Stimulated activated CD8-positive, alpha-beta memory T cell treated with anti-CD3 and anti-CD28 coated beads, Interleukin-4, amount 100 ng/mL, for 1 hour (primary cell): ENCODE measurements at places on chromosomes 7 and 10.

DNA sequence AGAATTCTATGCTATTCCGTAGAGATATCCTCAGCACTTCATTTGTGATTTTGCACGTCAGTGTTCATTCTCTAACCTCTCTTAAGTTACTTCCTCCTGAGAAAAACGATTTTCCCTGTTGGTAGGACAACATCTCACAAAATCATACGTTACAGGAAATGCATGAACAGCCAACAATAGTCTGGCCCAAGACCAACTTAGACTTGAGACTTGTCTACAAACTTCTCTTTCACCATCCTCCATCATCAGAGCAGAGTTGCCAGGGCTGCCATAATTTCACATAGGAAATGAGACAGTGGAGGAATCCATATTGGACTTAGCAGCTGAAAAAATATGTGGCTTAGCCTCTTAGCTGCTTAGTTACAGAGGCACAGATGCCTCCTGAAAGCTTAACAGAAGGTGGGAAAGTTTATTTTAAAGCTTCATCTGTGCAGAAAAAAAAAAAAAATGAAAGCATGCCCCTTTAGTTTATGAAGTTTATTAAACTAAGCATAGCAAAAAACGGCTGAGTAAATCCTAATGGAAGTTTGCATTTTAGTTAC lies 222.5 kb upstream of the CACNA2D1 start:
- no peak for DNase-seq

GRCh38 chr10:61857746-61858145 lies 43.8 kb upstream of the ARID5B start:
- DNase-seq = no peak

GRCh38 chr10:129900825-129901224 lies 63.2 kb downstream of the EBF3 start:
- no peak for DNase-seq

DNA sequence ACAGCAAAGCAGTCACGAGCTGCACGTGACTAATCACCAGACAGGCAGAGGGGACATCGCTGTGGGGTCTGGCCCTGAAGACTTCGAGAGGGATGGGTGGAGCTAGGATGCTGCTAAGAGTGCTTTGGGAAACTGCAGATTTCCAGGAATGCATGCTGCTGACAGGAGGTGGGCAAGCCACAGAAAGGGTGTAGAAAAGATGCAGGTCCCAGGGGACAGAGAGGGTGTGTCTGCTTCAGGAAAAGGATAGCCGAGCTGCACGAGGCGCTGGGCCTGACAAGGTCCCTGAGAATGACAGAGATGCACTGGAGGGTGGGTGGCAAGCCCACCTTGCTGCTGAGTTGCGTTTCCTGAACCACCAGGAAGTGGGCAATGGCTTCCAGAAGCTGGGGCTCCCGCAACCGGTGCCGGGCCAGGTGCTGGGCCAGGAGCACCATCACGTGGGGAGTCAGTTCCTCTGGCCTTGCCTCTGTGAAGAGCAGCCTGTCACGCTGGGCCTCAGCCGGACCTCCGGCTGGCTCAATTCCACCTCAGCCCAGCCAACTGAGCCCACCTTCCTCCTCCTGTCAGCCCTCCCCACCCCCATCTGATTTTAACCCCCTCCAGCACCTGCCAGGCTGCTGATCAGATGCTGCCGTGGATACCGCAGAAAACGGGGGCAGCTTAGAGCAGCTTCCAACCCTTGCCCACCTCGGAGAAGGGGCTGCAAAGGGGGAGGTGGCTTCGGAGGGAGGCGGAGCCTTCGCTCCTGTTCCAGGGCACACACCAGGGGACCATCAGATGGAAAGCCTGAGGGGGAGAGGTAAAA lies 2.2 kb downstream of the FASTK start:
- DNase-seq = no peak

DNA sequence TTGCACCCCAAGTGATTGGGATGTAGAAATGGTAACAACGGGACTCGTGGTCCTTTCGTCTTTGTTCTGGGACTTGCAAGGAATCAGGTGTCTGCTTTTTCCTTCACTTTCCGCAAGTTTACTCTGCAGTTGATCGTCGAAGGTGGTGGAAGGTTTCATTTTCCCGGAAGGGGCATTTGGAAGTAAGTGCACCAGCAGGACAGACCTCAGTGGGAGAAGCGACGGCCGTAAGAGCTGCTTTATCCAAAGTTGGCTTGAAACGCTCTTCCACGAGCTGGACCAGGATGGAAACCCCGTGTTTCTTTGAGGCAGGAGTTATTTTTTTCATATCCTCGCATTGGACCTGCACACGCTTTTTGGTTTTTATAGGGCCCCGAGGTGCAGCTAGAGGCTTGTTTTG lies 1.2 kb downstream of the BRI3 start:
- no peak for DNase-seq

- no peak for DNase-seq
These were observed 51.6 kb upstream of the ARL4A start for GRCh38 chr7:12635830-12636229.

- DNase-seq = peak; percentile 70
These were observed 83.0 kb upstream of the DUSP5 start for GRCh38 chr10:110414548-110415309.

- no peak for DNase-seq
These were observed 70.3 kb upstream of the DGKI start for GRCh38 chr7:137916980-137917645.

GRCh38 chr10:114552050-114552449 lies 106.0 kb downstream of the ABLIM1 start:
- no peak for DNase-seq

GRCh38 chr10:110634527-110635209 lies 9.5 kb upstream of the RBM20 start:
- no peak for DNase-seq

DNA sequence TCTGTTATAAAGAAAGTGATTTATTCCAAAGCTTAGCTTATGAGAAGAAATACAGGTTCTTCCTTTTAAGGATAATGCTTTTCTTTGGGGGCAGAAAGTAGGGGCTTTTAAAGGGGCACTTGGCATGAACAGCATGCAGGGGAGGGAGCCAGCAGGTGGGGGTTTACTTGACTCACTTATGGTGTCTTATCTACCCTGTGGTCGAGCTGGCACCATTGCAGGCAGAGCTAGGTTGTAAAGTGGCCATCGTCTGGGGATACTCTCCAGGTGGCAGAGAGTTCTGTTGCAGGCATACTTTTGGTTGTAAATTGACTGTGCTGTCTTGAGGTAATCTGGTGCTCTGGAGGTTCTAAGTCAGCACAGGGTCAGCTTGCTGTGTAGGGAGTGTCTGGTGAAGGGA lies 26.3 kb upstream of the IFRD1 start:
- no peak for DNase-seq

- DNase-seq = no peak
These were observed 181.4 kb downstream of the ADK start for GRCh38 chr10:74332398-74332797.

GRCh38 chr10:34698979-34699378 lies 116.1 kb downstream of the PARD3 start:
- no peak for DNase-seq

- DNase-seq = no peak
These were observed 305.9 kb upstream of the RNF32 start for GRCh38 chr7:156334636-156335035.

GRCh38 chr7:103336761-103337160 lies 7.8 kb downstream of the DNAJC2 start:
- no peak for DNase-seq

GRCh38 chr7:150737265-150738055 lies at the start of gene GIMAP5:
TSS of gene GIMAP5 (plus strand) at chr7:150737418. CDS start at chr7:150740885, 3,467 bp downstream.
- no peak for DNase-seq

DNA sequence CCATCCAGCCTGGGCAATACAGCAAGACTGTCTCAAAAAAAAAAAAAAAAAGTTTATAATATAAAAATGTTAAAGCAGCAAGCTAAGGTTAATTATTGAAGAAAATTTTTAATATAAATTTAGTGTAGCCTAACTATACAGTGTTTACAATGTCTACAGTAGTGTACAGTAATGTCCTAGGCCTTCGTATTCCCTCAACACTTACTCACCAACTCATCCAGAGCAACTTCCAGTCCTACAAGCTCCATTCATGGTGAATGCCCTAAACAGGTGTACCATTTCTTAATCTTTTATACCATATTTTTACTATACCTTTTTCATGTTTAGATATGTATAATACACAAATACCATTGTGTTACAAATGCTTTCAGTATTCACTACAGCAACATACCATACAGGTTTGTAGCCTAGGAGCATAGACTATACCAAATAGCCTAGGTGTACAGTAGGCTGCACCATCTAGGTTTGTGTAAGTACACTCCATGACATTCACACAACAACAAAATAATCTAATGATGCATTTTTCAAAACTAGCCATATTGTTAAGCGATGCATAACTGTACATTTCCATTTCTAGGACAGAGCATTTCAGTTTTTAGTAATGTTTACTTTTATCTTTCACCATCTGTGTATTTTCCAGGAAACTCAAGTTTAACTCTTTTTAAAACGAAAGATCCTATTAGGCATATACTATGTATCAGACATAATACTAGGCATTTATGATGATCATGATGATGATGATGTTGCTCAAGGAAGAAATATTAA lies 43.3 kb downstream of the CNOT4 start:
- no peak for DNase-seq

- DNase-seq = no peak
These were observed 19.8 kb downstream of the ZNF467 start for GRCh38 chr7:149753375-149754233.

- no peak for DNase-seq
These were observed 32.1 kb upstream of the GNA12 start for GRCh38 chr7:2876031-2876731.

DNA sequence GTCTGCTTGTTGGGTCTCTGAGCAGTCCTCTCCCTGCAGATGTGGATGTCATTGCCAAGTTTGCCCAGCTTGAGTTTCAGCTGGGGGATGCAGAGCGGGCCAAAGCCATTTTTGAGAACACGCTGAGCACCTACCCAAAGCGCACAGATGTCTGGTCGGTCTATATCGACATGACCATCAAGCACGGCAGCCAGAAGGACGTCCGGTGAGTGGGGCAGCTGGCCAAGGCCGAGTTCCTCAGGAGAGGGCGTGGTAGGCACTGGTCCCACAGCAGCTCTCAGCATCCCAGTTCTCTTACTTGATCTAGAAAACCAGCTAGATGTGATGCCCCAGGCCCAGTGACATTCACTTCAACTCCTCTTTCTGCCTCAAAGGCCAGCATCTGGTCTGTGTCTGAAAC lies 7.7 kb downstream of the CALHM2 start:
- no peak for DNase-seq

- no peak for DNase-seq
These were observed 2.1 kb upstream of the CCDC126 start for GRCh38 chr7:23594879-23595604.

DNA sequence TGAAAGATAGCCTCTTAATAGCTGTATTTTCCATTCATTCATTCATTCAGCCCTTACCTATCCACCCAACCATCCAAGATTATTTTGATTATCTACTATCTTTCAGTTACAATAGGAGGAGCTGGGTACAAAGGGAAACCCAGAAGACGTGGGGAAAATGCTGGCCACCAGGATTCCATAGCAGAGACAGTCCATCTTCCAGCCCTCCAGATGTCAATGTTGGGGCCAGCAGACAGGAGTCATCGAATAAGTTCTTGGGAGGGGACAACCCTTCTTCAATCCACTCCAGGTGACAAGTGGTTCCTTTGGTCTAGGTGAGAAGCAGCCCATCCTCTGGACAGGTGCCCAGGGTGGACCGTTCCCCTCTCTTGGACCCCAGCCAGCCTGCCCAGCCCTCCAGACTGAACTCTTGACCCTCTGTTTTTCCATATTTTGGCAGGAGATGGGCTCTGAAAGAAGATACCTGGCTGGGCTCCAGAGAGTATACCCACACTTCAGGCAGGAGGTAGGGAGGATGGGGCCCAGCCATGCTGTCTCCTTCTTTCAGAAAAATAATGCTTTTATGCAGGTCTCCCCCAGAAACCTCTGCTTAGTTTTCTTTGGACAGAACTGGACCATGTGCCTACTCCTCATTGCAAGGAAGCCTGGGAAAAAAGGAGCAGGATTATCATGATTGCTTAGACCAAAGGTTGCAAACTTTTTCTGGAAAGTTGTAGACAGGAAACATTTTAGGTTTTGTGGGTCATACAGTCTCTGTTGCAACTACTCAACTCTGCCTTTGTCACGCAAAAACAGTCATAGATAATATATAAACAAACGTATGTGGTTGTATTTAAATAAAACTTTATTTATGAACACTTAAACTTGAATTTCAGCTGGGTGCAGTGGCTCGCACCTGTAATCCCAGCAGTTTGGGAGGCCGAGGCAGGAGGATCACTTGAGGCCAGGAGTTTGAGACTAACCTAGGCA lies 95.5 kb upstream of the SMNDC1 start:
- no peak for DNase-seq

GRCh38 chr10:87615856-87616255 lies 43.8 kb upstream of the PAPSS2 start:
- no peak for DNase-seq

- DNase-seq = no peak
These were observed 47.8 kb upstream of the FIGNL1 start for GRCh38 chr7:50497968-50498367.

GRCh38 chr7:12578930-12579640 lies 8.6 kb downstream of the SCIN start:
- DNase-seq = no peak

DNA sequence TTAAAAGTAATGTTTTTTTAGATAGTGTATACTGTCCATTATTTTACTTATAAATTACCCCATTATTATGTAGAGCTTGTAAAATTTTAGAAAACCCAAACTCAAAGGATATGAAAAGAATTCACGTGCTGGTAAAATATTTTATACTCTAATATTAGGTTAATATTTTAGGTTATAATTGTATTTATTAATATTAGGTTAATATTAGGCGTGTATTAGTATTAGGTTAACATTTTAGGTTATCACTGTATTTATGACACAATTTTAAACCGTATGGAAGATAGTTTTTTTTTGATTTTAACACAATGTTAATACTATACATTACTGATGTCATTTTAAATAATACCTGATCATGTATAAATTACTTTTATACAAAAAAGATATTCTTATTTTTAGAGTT lies 48.5 kb downstream of the ARL4A start:
- DNase-seq = no peak

- DNase-seq = no peak
These were observed 147.9 kb upstream of the LYZL1 start for GRCh38 chr10:29140991-29141390.

- no peak for DNase-seq
These were observed 19.1 kb downstream of the TRUB1 start for GRCh38 chr10:114957122-114957521.

- DNase-seq = no peak
These were observed 214.1 kb downstream of the USP6NL start for GRCh38 chr10:11397077-11397965.

GRCh38 chr7:3168869-3169268 lies 125.2 kb upstream of the CARD11 start:
- no peak for DNase-seq

- DNase-seq = no peak
These were observed 118.7 kb downstream of the C10orf105 start for GRCh38 chr10:71600849-71601248.
